AG04449 (cell line): ENCODE measurements at places on chromosomes 11 and 22.

DNA sequence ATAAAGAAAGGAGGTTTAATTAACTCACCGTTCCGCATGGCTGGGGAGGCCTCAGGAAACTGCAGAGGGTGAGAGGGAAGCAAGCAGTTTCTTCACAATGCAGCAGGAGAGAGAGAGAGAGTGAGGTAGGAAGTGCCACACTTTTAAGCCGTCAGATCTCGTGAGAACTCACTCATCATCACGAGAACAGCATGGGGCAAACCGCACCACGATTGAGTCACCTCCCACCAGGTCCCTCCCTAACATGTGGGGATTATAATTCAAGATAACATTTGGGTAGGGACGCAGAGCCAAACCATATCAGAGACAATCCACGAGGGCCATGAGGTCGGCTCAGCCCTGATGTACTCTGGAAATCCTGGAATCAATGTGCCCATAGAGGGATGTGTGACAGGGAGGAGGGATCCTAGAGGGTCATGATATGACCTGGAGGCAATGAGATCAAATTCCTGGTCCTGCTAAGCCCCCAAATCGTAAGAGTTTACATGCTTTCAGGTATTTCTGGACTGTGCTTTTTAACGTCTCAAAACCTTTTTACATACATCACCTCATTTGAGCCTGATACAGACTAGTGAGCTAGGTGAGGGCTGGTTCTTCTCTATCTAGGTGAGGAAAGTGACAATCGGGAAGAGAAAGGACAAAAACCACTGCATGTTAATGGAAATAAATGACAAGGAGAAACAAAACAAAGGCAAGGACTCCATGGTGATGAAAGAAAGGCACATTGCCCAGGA lies 19.5 kb upstream of the RASSF10 start:
- DNase-seq = no peak

DNA sequence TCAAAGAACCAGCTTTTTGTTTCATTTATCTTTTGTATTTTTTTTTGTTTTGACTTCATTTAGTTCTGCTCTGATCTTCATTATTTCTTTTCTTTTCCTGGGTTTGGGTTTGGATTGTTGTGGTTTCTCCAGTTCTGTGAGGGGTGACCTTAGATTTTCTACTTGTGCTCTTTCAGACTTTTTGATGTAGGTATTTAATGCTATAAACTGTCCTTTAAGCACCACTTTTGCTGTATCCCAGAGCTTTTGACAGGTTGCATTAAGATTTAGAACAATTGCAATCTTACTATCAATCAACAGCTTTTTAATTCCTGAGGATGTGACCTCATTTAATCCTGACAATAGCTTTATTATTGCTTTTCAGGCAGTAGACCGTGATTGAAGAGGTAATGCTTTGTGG lies 94.3 kb downstream of the ZNF280B start:
- no peak for DNase-seq

DNA sequence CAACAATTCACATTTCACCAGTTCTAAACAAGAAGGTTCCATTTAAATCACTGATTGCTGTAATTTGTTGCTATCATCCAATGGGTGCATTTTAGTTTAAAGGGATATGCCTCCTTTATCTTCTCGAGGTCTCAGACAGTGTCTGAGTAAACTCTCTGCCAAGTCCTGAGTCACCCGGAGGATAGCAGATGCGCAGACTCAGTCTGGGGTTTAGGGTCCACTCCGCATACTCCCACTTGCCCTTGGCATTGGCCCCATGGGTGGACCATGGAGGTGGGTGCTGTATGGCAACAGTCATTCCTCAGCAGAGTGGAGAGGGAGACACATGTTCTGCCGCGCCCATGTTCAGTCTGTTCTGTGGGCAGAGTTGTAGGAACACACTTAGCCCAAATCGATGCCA lies 65.4 kb upstream of the CRTAM start:
- DNase-seq = no peak

GRCh38 chr11:14956111-14956510 lies 16.0 kb downstream of the CALCA start:
- DNase-seq = no peak

DNA sequence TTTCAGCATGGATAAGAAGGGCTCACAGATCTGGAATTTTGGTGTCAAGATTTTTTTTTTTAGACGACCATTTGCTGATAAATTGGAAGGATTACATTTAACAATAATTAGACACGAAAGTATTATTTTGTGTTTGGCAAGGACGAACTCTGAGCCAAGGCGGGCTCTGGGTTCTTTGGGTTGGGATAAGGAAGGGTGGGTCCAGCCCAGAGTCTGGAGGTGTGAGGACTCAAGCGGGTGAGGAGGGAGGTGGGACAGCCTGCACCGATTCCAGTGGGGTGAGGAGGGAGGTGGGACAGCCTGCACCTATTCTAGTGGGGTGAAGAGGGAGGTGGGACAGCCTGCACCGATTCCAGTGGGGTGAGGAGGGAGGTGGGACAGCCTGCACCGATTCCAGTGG lies 4.1 kb downstream of the B3GAT1 start:
- no peak for DNase-seq

DNA sequence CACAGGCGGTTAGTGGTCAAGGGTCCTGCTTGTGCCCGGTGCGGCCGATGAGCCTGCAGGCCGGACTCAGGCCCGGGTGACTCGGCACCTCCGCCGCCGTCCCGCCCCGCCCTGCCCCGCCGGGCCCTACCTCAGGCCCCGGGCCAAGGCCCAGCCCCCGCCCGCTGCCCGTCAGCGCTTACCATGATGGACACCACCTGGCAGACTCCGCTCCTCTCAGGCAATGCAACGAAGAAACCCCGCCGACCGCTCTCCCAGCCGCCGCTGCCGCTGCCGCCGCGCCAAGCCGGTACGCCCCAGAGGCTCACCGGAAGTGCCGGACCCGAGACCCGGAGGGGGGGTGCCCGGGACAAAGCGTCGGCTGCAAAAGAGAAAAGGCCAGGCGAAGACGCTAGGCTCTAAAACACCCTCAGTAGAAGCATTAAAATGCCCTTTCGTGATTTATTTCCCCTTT lies at the start of gene UFD1:
UFD1 (minus strand) TSS at position 293 of the 454 bp plus-strand sequence; CDS start at position 185, 108 bp downstream.
- DNase-seq = no peak

GRCh38 chr11:59767225-59767611 lies 12.0 kb downstream of the STX3 start:
- DNase-seq = no peak

DNA sequence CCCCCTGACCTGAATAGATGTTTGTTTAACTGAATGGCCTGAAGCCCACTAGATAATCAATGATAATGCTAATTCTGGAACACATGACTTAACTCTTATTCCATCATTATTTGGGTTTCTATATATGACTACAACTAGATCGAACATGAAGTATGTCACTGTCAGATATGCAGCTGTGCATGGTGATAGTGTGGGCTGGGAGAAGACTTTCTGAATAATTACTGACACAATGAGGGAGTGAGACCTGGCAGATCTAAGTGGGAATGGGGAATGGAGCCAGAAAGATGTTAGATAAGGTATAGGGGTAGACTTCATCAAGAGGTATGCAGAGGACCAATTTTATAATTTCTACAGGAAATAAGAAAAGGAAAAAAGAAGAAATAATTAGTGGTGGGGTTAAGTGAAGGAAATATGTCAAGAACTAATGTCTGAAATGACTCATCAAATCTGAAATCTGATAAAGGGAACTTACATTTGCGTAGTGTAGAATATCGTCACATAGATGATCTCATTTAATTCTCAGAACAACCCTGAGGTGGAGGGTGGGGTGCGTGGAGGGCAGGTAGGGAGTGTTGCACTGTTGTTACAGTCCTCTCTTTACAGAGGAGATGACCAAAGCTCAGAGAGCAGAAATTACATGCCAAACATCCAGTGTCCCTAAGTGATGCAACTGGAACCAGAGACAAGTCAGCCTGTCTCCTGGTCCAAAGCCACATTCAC lies 68.2 kb upstream of the EED start:
- DNase-seq = no peak

GRCh38 chr22:48741540-48741939 lies 1086.1 kb downstream of the BRD1 start:
- DNase-seq = no peak

DNA sequence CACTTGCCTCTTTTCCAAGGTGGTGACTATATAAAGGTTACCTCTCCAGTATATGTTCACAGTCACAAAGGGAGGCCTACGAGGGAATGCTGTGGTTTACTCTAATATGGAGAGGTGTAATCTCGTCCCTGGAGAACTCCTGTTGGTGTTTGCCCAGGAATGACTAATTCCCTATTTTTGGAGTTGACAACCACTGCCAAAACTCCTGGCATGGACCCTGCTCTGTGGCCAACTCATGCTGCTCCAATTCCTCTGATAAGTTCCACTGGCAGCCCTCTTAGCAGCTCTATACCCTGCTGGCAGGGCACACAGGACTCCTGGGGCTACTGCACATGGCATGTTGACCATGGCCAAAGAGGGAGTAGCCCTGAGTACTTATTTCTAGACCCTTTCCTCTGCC lies 418.7 kb upstream of the ANO5 start:
- no peak for DNase-seq

- no peak for DNase-seq
Measured at GRCh38 chr11:96161307-96162089, 181.5 kb downstream of the MAML2 start.

GRCh38 chr11:71286701-71287643 lies 34.6 kb upstream of the SHANK2 start:
- peak; percentile 96 for DNase-seq

- no peak for DNase-seq
Measured at GRCh38 chr11:106202935-106203620, 125.6 kb downstream of the AASDHPPT start.

GRCh38 chr11:34354782-34355181 lies 3.0 kb downstream of the ABTB2 start:
- no peak for DNase-seq

- no peak for DNase-seq
Measured at GRCh38 chr11:117130879-117131278, 13.2 kb upstream of the PAFAH1B2 start.

DNA sequence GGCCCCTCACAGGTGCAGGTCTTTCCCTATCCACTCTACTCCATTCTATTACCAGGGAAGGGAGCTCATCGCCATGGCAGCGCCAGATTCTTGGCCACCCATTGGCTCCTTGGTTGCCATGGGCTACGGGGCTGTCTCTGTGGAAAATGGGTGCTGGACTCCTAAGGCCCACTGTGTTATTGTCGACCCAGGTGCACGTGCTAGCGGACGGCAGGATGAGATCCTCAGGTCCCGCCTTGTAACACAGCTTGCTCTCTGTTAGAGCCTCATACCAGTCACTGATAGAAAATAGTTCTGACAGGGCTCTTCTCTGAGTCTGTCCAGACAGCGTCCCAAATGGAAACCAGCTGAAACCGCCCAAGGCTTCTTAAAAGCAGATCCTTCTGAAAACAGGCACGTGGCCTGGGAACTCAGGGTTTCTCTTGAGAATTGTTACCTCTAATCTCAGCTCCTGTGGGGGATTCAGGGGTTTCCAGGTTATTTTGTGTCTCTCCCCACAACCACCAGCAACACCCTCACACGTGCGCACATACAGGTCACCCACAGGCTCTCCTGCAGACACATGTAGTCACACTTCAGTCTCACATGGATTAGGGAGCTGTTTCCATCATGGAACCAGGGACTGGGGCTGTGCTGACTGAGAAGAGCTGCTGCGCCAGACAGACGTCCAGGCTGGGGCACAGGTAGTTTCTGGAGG lies 1.5 kb downstream of the TUB start:
- no peak for DNase-seq

DNA sequence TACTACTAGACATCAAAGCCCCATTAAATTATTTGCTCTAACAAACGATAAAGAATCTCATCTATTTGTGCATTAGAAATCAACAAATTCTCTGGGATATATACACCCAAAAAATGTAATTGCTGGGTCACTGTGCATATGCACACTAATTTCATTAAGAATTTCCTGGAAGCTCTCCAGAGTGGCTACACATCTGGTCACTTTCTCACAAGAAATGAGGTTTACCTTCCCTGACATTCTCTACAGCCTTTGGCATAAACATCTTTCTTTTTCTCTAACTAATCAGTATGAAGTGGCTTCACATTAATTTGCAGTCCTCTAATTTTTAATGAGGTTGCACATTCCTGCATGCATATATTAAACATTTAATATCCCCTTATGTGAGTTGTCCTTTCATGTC lies 150.8 kb upstream of the ANO5 start:
- no peak for DNase-seq

- DNase-seq = peak; percentile 73
Measured at GRCh38 chr11:67195971-67196456, 70.3 kb upstream of the GRK2 start.

- no peak for DNase-seq
Measured at GRCh38 chr11:117809236-117810055, 12.4 kb upstream of the DSCAML1 start.

DNA sequence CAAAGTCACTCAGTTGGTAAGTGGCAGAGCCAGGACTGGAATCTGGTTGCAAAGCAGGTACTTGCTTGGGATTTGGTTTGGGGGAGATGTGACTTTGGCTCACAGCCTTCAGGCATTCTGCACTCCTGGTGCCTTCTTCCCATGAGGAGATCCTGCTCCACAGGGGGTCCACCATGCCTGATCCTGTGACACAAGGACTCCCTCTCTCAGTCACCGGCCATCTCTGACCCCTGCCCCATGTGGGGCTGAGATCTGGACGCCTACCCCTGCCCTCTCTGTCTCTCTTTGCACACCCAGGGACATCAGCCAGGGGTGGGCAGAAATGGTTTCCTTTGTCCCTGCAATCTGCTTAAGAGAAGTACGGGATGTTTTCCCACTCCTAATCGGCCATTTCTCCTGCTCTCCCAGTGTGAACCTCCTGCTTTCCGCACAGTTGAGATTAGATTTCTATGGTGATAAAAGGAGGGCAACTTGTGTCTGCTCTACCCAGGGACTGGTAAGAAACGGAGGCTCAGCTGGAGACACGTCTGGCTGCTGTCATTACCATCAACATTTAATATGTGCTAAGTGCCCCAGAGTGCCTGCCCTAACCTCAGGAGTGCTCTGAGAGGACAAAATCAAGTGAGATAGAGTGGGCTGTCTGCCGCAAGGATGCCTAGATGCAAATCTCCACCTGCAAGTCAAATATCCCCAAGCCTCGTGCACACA lies 11.1 kb upstream of the FXYD6 start:
- DNase-seq = no peak
